CD4-positive, alpha-beta T cell treated with Interleukin-4 for 4 hours (primary cell): ENCODE measurements at places on chromosomes 1 and 21.

GRCh38 chr1:242876030-242876429 lies 351.5 kb upstream of the PLD5 start:
- DNase-seq, result no peak

GRCh38 chr1:68142036-68142435 lies 90.3 kb downstream of the WLS start:
- no peak for DNase-seq

GRCh38 chr1:205700865-205701401 lies 20.6 kb upstream of the SLC45A3 start:
- no peak for DNase-seq

DNA sequence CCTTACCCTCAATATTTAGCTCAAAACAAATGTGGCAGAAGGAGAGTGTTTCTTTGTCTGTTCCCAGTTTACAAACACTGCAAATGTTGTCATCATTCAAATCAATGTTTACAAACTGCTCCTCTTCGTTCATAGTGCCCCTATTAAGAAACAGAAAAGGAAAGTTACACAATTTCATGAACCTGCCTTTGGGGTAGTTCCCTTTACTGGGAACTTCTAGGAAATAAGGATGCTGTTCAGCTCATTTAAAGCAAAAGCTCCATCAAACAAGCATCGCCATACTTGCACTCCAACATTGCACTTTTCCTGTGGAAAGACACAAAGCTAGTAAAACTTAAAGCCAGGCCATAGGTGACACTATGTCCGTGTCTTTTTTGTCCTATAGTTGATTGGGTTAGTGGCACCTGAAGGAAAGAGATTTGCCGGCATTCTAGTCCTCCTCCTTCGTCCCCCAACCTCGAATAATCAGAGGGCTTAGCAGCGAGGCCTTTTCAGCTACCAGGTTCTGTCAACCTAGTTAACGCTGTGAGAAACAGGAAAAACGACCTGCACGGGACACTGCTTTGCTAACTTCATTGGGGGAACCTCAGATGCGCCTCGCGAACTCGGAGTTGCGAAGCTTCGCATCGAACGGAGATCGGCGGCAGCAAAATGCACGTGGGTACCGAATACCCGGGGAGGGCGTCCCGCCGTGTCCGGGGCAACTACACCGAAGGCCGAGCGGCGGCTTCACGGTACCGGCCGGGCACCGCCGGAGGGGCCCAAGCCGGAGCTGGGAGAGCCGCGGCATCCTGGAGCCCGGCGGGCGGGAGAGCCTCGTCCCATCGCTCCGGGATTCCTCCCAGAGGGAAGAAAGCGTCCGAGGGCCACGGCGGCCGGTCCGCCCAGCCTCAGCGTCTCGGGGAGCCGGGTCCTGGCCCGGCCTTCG lies 706 bp downstream of the C21orf91 start:
- DNase-seq, result peak; percentile 41

DNA sequence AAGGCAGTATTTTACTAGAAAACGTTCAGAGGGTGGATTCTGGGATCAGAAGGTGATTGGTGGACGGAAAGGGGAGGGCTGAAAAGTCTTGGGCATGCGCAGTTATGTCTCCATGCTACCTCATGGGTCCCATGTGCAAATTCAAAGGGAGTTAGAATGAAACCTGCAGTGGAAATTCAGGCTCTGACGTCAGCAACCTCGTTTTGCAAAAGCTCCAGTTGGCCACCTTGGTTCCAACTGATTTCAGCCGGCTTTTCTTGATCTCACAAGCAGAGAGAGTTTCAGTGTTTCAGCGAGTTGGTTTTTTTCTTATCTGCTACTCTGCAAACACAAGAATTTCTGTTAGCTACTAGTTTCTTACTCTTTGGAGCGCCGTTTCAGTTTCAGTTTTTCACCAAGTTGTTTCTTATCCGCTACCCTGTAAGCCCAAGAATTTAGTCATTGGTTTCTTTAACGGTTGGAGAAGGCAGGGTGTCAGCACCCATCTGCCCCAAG lies 69.8 kb upstream of the PGBD5 start:
- DNase-seq, result no peak

DNA sequence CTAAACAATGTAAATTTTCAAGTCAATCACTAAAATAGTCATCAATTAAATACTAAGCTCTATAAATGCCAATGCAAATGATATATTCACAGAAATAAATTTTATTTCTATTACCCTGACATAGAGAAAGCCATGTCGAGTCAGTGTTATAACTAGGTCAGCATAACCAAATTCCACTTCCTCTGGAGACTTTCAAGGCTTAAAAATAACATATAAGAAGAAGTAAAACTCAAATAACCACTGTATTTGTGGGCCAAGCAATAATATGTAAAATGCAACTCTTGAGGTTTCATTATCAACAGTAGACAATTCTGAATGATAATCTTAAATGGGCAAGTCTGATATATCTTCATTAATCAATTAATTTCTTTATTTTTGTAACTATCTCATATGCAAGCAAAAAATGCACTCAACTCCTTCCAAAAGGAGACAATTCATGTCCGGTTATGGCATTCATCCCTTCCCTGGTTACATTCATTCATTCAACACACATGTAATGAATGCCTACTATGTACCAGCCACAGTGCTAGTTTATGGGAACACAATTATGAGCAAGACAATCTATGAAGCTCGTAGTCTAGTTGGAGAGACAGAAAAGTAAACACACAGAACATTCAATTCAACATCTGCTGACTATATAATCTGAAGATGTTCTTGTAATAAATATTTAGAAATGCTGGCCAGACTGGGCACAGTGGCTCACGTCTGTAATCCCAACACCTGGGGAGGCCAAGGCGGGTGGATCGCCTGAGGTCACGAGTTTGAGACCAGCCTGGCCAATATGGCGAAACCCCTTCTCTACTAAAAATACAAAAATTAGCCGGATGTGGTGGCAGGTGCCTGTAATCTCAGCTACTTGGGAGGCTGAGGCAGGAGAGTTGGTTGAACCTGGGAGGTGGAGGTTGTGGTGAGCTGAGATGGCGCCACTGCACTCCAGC lies 37.1 kb upstream of the CAP1 start:
- no peak for DNase-seq

DNA sequence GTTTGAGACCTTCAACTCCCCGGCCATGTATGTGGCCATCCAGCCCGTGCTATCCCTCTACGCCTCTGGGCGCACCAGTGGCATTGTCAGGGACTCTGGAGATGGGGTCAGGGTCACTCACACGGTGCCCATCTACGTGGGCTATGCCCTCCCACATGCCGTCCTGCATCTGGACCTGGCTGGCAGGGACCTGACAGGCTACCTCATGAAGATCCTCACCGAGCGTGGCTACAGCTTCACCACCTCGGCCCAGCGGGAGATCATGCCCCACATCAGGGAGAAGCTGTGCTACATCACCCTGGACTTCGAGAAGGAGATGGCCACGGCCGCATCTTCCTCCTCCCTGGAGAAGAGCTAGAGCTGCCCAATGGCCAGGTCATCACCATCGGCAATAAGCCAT lies 36.5 kb upstream of the ZP4 start:
- DNase-seq, result no peak

GRCh38 chr21:44524414-44525371 lies 15.3 kb downstream of the KRTAP10-1 start:
- no peak for DNase-seq

DNA sequence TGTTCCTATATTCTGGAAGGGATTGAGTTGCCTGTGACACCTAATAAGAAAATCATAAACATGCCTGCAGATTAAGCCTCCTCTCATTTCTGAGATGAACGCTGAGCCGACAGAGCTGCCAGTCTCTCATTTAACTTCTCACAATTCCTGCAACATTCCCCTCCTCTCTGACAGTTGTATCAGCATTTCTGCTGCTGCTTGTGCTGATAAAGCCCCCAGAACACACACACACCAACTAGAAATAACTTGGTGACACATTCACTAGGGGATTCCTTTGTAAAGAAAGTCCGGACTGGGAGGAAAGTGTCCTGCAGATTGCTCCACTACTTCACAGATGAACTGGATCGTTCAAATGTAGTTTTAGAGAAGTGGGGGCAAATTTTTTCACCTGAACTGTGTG lies 437.3 kb downstream of the PLA2G4A start:
- no peak for DNase-seq

DNA sequence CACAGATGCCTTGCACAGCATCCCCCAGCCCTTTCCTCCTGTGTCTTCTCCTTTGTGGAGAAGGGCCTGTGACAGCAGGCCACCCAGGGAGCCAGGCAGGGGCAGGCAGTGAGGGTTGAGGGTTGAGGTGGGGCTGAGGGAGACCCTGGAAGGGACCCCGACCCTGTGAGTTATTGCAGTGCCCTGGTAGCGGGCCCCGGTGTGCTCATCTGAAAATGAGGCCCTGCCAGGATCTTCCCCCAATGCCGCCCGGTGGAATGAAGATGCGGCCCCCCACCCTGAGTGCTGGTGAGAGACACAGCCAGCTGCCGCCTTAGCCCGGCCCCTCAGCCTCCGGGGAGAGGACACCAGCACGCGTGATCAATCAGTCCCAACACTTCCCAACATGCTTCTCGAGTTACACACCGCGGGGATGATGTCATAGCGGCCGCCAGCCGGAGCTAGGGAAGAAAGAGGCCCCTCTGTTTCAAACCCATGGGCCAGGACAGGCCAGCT lies 36.2 kb upstream of the ACTRT2 start:
- no peak for DNase-seq
